ENCODE measurements at places on chromosomes 1 and 21.

DNA sequence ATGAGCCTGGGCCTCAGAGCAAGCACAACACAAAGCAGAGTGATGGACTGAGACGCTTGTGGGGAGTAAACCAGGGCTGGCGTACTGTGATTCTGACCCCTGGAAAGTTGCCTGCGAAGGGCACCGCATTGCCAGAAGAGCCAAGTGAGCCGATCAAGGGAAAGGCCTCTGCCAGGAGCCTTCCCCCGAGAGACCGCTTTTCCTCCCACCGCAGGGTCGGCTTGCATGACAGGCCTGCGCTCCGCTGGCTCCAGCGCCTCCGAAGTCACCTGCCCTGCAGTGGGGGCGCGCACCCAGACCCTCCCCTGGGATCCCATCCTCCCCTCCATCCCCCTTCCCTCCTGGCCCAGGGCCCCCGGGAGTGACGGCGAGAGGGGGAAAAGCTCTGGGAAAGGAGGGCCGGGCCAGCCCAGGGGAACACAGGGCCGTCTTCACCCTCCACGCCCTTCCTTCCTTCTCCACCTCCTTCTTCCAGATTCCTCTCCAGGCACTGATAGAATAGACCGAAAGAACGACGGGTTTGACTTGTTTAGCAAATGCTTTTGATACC, 165.0 kb downstream of the TRIM33 start:
- no peak for DNase-seq

DNA sequence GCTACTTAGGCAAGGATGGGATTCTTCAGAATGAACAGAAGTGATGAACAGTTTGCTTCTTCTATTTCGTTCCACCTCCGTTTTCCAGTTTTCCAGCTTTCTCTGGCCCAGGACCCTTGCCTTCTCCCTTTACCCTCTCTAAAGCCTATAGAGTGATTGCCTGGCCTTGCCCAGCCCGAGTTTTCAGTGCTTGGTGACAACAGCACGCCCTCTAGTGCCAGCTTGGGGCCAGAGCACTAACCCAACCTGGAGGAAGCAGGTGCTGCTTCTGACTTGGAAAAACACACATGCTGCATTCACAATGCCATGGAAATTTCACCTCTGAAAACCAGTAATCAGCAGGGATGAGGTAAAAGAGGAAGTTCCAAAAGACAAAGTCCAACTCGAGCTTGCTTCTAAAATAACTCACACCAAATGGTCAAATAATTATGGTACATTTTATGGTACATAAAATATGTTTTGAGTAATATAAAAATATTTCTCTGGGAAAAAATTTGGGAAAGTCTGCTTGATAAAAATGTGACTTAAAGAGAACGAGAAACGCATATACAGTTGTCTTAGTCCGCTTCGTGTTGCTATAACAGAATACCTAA, 26.1 kb downstream of the UBE2T start:
- peak; percentile 83 for DNase-seq

DNA sequence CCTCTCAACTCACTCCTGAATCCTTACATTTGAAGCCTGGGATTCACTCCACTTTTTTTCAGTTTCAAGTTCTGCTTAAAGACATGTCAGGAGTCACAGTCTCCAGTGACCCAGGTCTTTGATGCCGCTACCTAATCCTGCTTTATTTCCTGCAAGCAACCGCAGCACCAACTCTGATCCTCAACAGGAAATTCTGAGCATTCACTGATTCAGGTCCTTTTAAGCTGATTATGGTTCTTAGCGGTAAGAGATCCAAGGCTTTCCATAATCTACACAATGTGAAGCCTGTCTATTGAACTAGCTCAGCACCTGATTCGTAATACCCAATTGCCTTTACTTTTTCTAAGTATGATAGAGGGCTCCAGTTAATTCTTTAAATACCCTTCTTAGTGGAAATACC, 43.7 kb upstream of the PIGC start:
- no peak for DNase-seq

DNA sequence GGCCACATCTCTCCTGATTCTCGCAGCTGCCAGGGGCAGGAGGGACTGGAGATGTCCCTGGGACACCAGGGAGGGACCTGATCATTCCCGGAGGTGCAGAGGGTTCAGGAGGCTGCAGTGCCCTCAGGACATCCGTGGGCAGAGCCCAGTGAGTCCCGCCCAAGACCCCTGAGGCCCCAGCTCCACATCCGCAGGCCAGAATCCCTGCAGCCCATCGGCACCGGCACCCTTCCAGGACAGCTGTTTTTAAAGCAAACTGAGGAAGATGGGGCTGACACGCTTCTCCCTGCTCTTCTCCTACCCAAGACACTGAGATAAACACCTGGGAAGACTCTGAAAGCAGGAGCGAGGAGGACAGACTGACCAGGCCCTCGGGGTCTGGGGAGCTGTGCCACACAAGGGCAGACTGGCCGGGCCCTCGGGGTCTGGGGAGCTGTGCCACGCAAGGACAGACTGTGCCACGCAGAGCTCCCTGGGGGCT, 25.5 kb downstream of the SLC19A1 start:
- DNase-seq = no peak

GRCh38 chr21:36218691-36219090, 62.1 kb downstream of the DOP1B start:
- DNase-seq = no peak

- DNase-seq = peak; percentile 30
These were observed 103.2 kb upstream of the RUNX3 start for GRCh38 chr1:25033030-25033827.

- peak; percentile 35 for DNase-seq
These were observed 158.2 kb upstream of the IRF2BP2 start for GRCh38 chr1:234768171-234768568.

- peak; percentile 38 for DNase-seq
These were observed 736 bp upstream of the ZMPSTE24 start for GRCh38 chr1:40257313-40257687.

DNA sequence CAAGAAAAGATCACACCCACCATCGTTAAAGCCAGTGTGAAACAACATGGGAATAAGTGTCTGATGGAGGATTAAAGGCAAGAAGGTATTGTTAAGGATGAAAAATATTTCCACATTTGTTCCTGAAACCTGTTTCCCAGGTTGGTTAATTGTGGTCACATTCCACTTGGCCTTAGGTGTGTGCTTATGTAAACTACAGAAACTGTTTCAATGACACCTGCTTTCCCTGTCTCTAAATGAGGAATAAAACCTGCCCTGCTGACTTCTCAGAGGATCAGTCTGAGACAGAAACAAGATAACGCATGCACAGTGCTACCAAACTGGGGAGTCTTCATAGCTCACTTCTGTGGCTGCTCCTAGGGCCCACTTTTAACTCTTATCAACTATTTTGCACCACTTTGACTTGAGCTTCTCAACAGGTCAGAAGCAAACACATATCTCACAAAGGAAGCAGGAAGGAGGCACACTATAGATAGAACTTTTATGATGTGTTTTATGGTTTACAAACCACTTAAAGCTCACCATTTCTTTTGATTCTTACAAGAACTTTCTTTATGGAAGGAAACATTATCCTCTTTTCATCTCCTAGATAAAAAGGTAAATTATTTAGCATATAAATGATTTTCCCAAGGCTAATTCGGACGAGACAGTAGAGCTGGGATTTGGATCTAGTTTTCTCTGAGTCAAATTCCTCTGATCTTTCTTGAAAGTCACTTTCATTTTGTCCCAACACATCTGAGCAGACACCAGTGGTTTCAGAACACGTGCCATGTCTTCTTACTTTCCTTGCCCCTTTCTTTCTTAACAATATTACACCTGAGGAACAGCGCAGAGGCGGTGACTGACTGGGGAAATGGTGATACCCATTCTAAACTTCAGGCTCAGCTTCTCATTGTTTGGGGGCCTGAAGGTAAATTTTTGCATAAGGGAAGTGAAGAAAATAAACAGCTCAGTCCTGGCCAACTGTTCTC, 33.4 kb downstream of the CYP2J2 start:
- no peak for DNase-seq

GRCh38 chr1:202934755-202935154, 7.7 kb upstream of the KLHL12 start:
- DNase-seq = no peak

DNA sequence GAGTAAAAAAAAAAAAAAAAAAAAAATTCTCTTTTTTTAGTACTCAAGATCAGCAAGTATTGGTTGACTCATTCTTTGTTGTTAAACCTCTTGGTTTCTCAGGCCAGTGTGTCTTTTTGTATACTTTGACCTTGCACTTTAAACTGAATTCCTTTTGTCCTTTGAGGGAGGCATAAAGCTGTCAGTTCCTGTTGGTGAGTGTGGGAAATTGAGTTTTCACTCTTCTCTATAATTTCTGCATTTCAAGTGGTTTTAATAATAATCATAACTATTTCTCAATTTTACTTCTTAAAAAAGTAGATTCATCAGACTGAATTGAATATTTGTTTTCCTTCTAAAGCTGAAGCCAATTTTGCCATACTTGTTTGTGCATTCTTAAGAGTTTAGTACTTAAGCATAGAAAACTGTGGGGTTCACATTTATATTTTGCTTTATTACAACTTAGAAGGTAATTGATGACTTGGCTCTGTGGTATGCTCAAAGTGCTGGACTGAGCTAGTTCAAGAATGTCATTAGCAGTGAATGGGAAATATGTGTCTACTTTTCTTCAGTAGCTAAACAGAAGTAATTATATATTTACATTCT, 43.4 kb downstream of the ITSN1 start:
- peak; percentile 9 for DNase-seq

- no peak for DNase-seq
These were observed 4.6 kb downstream of the IPO13 start for GRCh38 chr1:43951021-43951985.

DNA sequence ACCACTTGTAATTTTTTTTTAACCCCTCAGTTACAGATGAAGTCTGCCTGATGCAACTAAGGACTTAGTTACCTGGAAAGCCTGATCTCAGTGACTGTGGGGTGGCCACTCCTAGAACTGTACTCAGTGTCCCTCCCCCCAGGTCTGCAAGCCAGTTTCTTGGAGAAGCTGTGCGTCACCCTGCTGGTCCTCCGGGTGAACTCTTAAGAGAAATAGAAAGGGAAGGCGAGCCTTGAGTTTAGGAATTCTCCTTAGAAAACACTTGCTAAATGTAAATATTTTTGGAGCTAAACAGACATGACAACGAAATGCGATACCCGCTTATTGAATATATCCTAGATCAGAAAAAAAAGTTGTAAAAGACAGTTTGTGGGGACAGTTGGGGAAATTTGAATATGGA, 730 bp downstream of the SLC16A4 start:
- no peak for DNase-seq
